ENCODE measurements at places on chromosomes 4 and X.

DNA sequence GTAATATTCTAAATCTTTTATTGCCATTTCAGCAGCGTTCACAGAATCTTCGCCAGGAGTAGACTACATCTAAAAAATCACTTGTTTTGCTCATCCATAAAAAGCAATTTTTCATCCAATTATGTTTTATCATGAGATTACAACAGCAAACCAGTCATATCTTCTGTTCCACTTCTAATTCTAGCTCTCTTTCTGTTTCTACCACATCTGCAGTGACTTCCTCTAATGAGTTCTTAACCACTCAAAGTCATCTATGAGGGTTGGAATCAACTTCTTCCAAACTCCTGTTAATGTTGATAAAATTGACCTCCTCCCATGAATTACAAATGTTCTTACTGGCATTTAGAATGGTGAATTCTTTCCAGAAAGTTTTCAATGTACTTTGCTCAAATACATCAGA is 174.4 kb upstream of the BRWD3 start:
- no peak for DNase-seq

GRCh38 chr4:181017038-181017437 is 1226.2 kb upstream of the TENM3 start:
- DNase-seq = no peak

- DNase-seq = no peak
Measured at GRCh38 chrX:111020283-111020682, 75.7 kb upstream of the PAK3 start.

GRCh38 chr4:68808060-68808459 is 7.7 kb upstream of the UGT2B10 start:
- no peak for DNase-seq

DNA sequence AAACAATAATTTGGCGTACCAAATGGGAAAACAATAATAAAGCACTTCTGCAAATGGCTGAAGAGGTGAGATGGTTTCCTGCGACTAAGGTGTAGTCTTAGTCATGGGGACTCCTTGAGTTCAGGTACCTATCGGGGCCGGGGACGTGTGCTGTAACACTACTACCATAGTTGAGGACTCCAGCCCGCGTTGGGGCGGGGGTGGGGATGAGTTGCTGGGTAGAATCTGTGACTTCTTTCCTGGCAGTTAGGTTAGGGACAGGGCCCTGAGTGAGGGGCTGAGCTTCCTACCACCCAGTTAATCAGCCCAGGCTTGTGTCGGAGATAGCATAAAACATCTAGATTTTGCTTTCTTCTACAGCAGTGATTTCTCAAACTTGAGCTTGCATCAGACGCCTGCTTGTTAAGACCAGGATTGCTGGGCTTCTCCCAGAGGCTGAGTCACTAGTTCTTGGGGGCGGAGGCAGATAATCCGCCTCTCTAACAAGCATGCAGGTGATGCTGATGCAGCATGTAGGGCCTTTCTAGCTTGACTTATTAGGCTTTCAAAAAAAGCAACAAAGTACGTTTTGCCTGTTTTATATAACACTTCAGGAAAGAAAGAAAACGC is 30.2 kb downstream of the RBBP7 start:
- no peak for DNase-seq

DNA sequence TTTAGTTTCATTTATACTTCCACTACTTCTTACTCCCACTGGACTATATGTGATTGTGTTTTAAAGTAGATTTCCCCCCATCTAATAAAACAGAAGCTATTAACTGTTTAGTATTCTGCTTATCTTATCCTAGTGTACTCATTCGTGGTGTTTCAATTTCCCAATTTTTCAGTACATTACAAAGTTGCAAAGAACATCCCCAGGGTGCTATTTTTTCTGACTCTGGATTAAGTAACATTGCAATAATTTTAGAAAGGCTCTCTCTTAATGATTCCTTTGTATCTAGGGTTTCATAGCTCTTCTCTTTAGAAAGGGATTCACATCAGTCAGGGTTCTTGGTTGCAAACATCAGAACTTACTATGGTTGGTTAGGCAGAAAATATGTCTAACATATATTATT is 317.9 kb upstream of the DIPK2B start:
- DNase-seq = no peak

GRCh38 chr4:73725985-73726384 is 14.4 kb upstream of the CXCL8 start:
- DNase-seq = no peak

DNA sequence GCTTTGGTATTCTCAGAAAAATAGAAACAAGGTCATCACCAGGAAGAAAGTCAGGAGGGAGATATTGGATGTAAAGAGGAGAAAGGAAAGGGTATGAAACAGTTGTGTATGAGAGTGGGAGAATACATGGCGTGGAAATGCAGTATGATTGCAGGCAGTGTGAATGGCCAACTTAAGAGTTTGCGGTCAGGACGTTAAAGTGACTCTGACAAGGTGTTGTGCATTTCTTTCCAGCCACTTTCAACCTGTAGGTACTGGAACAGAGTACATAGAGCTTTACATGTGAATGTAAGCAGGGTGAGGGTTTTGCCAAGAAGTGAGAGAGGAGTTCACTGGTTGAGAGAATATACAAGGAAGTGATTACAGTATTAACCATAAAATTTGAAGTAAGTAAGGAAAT is 15.7 kb downstream of the ATP10D start:
- no peak for DNase-seq

GRCh38 chr4:184053434-184053833 is 148.3 kb downstream of the STOX2 start:
- DNase-seq = no peak

GRCh38 chr4:175891851-175892250 is 79.8 kb upstream of the GPM6A start:
- DNase-seq = no peak

- no peak for DNase-seq
Measured at GRCh38 chr4:143358419-143358818, 21.7 kb downstream of the GAB1 start.

DNA sequence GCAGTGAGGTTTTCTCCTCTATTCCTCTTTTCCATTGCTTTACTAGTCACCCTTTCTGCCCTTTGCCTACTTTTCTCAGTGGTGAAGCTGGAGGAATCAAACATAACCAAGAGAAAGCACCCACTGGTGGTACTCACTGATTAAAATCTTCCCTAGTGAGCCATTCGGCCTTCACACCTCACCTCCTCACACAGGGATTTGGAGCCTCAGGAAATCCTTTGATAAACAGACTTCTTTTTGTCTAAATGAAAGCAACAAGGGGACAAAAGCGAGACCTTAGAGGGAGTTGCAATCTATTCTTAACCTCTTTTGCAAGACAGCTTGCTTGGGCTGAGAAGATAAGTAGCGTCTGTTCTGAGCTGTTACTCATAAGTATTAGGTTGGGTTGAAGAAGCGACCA is 572.6 kb downstream of the ZNF674 start:
- no peak for DNase-seq

DNA sequence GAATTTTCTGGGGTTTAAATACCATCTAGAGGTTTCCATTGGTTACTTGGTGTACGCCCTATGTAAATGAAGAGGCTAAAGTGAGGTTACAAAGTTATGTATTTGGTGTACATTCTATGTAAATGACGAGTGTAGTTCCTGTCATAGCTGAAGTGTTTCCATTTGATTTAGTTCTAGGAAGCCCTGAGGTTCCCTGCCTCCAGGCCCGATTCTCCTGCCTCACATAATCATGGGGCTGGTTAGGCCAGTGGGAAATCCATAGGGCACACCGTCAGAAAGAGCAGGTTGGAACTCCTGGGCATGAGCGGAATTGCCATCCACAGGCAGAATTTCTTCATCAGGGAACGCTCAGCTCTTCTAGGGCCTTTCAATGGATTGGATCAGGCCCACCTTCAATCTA is 24.2 kb upstream of the HOPX start:
- DNase-seq = no peak

GRCh38 chrX:37813570-37813969 is 33.7 kb downstream of the CYBB start:
- no peak for DNase-seq

DNA sequence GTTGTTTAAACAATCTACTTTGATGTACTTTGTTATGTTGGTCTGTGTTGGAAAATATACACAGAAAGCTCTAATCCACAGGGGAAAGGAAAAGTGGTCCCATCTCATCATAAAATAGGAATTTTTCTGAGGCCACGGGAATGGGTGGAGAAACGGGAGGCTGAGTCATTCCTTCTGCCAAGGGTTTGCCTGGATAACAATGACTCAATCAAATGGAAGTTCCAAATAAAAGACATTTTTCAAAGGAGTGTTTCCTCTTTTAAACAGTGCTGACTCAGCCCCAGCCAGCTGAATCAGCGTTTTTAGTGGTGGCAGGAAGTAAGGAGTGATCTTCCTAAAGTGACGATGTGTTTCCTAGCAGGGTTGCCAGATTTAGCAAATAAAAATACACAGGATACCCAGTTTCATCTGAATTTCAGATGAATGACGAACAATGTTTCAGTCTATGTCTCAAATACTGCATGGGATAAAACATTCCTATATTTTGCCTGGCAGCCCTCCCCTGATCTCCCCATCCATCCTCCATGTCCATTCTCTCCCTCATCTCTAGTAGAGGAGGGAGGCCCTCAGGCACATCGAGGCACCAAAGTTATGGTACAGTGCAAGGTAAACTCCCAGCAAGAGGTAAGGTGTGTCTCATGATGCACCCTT is 345.4 kb upstream of the GATB start:
- DNase-seq = no peak

GRCh38 chr4:113303315-113303714 is 253.9 kb downstream of the ANK2 start:
- no peak for DNase-seq
